ENCODE measurements at places on chromosomes 1 and 21.
A peak's percentile ranks its signal among the peaks of the same experiment; 100 is the strongest.

- DNase-seq = no peak
Observed at GRCh38 chr1:241715435-241715834, 63.4 kb downstream of the WDR64 start.

GRCh38 chr1:150560576-150561253, 11.5 kb downstream of the ADAMTSL4 start:
- no peak for DNase-seq

- DNase-seq = no peak
Observed at GRCh38 chr1:240031009-240031408, 60.7 kb upstream of the FMN2 start.

DNA sequence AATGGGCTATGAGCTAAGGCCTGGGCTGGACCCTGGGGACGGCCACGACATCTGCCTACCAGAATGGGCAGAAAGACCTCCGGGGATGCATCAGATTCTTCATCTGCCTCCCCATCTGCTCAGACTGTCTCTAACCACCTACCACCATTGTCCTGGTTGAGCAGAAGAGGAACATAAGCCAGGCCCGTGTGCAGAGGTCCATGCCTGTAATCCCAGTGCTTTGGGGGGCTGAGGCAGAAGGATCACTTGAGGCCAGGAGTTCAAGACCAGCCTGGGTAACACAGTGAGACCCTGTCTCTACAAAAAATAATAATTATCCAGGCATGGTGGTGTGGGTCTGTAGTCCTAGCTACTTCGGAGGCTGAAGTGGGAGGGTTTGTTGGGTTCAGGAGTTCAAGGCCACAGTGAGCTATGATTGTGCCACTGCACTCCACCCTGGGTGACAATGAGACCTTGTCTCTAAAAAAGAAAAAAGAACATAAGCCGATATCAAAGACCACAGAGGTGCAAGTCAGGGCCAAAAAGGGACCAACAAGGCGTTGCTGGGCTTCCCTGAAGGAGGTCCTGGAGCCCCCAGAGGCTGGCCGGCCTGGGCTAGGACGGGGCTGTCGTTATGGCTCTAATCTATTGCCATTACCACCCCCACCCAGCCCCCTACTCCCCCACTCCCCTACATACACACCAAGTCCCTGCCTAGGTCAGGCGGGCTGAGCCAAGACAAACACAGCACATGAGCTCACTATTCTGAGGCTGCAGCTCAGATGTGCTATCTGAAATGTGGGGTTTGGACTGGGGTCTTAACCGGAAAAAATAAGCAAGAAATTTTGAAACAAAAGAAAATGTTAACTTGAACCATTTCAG, 239.2 kb upstream of the RAB4A start:
- DNase-seq = no peak

GRCh38 chr1:67142931-67143330, 8.2 kb upstream of the C1orf141 start:
- no peak for DNase-seq

- no peak for DNase-seq
Observed at GRCh38 chr1:33460144-33460543, 12.3 kb upstream of the ZSCAN20 start.

DNA sequence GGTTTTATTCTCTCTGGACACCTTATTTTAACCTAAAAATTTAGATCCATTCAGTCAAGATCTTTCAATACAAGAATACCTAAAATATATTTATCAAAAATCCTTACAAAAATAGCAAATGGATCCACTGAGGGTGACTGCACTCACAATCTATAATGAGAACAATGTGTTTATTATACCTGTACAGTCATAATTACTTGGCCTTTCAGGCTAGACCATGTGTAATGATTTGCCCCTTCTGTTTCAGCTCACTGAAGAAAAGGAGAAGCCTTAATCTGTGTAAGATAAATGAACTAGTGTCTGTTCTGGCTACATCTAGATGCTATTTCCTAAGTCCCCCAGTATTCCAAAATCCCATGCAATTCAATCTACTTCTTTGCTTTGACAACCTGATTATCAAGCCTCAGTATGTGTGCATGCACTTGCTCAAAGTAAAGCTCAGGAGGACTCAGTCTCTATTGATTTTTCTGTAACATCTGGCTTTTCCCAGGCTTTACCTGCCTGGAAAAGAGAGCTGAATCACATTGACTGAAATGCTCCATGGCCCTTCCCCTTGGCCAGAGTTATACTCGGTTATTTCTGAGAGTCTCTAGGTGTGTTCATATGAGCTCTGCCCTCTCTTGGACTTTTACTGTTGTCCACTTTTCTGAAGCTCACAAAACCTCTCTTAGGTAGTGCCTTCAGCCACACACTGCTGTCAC, 27.6 kb downstream of the CRP start:
- DNase-seq = no peak

DNA sequence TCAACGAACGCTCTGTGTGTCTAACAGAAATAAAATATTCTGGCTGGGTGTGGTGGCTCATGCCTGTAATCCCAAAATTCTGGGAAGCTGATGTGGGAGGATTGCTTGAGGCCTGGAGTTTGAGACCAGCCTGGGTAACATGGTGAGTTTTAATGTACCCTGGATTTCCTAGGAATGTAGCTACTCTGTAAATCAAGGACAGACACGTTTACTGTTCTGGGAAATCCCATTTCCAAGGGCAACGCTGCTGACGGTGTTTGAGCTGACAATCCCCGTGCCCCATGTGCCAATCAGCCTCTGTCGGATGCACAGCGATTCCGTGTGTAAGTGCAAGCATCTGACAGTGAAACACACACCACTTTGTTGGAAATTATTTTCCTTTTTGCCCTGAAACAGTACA, 8.0 kb downstream of the CORT start:
- DNase-seq = no peak

- no peak for DNase-seq
Observed at GRCh38 chr1:28194326-28195035, 18.0 kb upstream of the PTAFR start.

GRCh38 chr1:167488786-167489185, 29.5 kb downstream of the CD247 start:
- no peak for DNase-seq

GRCh38 chr1:231408528-231409094, 13.5 kb downstream of the EGLN1 start:
- DNase-seq = no peak

GRCh38 chr1:118186026-118186425, 998 bp upstream of the SPAG17 start:
- no peak for DNase-seq

DNA sequence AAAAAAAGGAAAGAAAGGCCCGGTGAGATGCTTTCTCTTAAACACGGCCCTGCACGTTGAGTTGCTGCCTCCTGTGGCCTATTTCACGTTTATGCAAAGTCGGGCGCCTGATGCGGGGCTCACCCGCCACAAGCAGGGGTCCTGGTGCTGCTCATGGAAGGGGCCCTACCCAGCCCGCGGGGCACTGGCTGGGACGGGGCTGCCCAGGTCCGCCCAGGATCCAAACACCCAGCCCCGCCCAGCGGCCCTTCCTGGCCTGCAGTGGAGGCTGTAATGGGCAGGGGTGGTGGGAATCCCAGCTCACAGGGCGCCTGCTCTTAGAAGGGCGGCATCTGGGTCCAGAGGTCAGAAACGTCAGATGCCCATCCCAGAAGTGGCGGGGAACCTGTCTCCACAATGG, 1.6 kb downstream of the COL6A2 start:
- DNase-seq = no peak

GRCh38 chr1:17045634-17046333, 8.0 kb downstream of the SDHB start:
- DNase-seq = peak; percentile 34

DNA sequence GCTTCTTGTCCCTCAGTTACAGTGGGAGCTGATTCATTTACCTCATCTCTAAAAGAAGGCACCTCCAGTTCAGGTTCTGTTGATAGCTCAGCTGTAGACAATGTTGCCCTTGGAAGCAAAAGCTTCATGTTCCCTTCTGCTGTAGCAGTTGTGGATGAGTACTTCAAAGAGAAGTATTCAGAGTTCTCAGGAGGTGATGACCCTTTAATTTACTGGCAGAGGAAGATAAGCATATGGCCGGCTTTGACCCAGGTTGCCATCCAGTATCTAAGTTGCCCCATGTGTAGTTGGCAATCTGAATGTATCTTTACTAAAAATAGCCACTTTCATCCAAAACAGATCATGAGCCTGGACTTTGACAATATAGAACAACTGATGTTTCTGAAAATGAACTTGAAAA, 4.5 kb downstream of the ZBED6 start:
- no peak for DNase-seq

DNA sequence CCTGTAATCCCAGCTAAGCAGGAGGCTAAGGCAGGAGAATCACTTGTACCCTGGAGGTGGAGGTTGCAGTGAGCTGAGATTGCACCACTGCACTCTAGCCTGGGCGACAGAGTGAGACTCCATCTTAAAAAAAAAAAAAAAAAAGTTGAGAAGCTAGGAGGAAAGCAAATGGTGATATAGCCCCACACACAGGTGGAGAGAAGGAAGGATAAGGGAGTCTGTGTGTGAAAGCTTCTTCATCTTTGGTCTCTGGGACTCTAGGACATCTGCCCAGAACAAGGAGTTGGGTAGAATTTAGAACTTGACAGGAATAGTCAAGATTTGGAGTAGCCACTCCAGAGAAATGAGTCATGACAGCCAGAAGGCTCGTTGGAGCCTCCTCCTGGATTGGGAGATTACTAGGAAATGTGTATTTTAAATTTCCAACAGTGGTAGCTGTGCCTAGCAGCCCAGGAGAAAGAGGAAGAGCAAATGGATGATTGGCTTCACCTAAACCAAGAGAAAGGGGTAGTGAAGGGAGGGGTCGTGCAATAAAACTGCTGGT, 19.9 kb downstream of the NPL start:
- DNase-seq = no peak

DNA sequence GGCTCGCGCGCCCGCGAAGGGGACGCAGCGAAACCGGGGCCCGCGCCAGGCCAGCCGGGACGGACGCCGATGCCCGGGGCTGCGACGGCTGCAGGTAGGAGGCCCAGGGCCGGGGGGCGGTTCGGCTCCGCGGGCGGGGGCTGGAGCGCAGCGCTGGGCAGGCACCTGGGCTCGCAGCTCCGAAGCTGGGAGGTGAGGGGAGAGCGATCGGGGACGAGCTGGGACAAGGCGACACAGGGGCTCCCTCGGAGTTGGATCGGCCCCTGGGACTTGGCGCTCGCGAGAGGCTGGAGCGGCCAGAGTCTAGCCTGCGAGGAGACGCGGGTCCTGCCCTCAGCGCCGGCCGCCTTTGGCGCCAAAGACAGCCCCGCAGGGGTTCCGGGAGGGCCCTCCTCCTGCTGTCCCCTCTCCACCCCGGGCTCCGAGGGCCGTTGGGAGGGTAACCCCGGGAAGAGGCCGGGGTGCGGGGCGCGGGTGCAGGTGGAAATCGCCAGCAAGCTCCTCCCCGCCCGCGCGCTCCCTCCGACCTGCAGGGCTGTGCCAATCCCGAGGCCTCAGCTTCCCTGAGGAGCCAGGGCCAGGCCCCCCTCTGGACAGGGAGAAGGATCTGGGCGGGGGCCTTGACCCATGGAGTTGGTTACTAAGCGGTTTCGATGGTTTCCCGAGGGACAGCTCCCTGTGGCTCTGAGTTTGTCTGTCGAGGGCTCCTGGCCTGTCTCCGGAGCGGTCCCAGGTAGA, 401 bp downstream of the TP73 start:
- DNase-seq = no peak

DNA sequence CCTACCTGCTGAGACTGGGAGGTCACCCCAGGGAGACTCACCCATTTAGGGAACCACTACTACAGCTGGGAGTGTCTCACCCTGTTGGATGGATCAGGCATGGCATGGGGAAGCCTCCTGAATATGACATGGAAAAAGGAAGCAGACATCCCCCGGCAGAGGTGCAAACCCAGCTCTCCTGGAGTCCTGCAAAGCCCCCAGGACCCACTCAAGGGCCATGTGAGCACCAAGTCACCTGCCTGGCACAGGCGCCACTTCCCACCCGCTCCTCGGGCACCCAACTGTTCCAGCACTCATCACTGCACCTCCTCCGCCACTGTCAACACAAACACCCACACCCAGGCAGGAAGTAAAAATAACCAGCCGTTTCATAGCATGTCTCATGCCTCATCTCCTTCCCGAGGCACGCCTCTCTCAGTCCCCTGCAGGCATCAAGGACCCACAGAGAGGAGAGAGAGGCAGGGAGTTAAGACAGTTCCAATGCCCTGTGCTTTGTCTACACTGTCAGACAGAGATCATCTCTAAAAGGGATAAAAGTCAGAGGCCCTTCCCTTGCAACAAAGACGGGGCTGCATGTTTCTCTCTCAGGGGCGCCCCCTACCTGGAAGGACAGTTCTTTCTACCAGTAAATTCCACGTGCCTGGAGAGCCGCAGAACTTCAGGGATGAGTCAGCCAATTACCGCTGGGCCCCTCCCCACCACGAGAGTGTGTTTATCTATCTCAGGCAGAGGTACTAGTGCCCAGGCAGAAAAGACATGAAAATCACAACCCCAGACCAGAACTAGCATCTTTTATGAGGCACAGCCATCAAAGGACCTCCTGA, 150.1 kb upstream of the SOD1 start:
- no peak for DNase-seq

GRCh38 chr1:77056525-77056924, 162.7 kb downstream of the PIGK start:
- no peak for DNase-seq

Measured in forelimb muscle (tissue), 1 donor.